ENCODE measurements at places on chromosomes 2 and 18.

- DNase-seq = no peak
These were observed 68.7 kb upstream of the RBM44 start for GRCh38 chr2:237729681-237730475.

DNA sequence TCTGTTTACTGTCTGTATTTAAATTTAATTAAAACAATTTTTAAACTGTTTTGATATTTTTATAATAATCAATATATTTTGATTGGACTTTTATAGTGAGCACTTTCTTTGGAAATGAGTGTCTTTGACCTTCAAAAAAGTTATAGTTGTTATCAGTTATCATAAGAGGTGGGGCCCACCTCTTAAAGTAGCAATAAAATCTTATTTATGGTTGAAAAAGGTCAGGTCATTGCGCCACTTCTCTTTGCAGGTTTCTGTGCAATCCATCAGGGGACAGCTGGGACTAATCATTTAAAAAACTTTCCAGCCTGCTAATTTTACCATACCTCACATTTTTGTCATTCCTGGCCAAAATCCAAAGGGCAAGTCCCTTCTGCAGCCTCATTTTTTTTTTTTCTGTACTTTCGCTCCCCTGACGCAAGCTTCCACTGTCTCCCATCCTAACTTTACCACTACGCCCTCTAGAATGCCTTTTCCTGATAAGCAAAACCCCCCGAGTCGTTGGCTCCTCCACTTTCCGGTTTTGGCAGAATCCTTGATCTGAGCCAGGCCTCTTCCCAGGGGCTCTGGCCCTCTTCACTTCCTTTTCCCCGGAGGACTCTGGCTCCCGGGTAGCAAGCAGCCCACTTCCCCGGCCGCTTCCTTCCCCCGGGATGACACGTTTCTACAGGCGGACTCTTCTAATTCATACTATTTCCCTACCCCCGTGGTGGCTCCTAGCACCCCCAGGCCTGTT, 1.1 kb upstream of the SEH1L start:
- no peak for DNase-seq

DNA sequence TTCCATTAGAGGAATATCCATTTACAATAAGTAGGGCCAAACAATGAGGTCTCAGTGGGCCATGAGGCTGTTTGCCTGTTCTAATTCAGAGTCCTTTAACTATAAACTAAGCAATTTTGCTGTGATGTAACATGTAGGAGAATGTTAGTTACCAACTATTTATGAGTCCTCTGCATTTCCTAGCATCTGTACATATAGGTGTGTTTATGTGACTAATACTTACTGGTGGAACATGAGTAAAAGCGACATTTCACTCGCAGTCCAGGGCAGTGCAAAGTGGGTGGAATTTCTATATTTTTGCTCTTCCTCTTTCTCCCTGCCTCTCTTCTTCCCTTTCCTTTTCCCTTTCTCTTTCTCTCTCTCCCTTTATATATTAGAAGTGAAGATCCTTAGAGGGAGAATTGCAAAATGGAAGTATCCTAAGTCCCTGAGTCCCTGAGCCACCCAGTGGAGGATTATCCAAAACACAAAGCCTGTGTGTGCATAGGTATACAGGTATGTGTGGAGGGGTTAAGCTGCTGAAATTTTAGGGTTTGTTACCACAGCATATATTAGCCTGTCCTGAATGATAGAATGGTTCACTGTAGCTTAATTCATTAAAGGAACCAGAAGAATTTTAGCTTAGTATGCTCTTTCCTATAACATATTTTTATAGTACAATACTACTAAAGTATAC, 487.0 kb upstream of the FANCL start:
- no peak for DNase-seq

- no peak for DNase-seq
These were observed 1.1 kb downstream of the COBLL1 start for GRCh38 chr2:164840458-164840929.

DNA sequence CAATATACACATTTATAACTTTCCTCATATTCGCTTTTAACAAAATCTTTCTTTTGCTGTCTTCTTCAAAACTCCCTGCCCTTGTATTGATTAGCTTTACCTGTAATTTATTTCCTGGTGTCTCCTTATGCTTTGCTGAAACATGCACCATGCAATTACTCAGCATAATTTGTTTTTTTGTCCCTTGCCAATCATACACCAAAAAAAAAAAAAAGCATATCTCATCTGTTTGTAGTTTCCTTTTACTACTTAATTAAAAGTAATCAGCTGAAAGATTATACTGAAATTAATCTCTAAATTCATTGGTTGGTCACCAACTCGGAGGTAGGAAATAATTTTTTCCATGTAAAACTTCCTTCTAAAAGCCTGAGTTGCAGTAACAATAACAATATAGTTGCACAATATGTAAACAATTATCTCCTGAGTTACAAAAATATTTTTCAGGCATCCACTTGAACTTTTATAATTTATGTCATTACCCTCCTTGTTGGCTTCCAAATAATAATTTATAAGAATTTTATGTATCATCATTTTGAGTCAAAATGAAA, 53.0 kb upstream of the ROCK1 start:
- no peak for DNase-seq

DNA sequence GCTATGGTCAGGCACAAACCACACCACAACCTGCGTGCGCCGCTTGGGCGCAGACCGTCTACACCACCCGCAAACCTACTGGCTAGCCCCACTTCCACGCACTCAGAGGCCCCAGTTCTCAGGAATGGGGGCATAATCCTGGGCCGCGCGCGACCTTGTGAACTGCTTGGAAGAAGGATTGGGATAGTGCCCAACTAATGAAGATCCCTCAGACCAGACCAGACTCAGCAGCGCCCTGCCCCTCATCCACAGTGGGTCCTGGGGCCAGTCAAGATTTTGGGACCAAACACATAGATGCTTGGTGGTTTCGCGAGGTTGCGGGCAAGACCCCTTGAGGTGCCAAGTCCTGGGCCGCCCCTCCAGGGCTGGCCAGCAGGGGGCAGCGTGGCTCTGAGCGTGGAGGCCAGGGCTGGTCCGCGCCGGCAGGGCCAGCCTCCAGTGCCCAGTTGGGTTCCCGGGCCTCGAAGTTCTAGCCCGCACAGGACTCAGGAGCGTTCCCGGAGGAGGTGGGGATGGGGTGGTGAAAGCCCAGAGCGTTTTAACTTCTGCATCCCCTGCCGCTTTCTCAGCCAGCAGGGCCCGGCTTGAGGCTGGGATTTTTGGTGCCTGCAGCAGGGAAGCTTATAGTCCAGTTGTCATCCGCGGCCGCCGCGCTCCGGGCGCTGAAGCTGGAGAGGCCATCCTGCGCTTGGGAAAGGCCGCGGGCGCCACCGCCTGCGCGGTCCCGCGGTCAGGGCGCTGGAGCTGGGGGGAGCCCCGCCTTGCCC, 8.3 kb downstream of the OSR1 start:
- DNase-seq = no peak

GRCh38 chr2:86035376-86035882, 70.3 kb downstream of the POLR1A start:
- DNase-seq = no peak

- DNase-seq = no peak
These were observed 68.7 kb downstream of the DIS3L2 start for GRCh38 chr2:232030229-232030628.

DNA sequence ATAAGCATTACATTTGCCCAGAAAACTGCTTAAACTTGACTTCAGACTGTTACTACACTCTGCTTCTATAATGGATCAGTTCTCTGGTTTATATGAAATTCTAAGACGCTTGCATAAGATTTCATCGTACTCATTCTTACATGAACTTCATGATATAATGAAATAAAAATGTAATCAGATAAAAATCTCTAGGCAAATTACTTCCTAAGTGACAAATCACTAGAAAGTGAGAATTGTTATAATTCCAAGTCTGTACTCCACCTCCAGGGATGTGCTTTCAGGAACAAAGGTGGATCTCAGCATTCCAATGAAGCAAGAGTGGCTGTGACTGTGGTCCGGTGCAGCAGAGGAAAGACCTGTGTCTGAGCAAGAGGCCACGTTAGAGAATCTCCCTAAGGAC, 226.2 kb downstream of the PIEZO2 start:
- DNase-seq = no peak

GRCh38 chr2:120989512-120990441, 254.1 kb downstream of the GLI2 start:
- DNase-seq = no peak

- no peak for DNase-seq
These were observed 46.4 kb upstream of the SPP2 start for GRCh38 chr2:234003972-234004617.

DNA sequence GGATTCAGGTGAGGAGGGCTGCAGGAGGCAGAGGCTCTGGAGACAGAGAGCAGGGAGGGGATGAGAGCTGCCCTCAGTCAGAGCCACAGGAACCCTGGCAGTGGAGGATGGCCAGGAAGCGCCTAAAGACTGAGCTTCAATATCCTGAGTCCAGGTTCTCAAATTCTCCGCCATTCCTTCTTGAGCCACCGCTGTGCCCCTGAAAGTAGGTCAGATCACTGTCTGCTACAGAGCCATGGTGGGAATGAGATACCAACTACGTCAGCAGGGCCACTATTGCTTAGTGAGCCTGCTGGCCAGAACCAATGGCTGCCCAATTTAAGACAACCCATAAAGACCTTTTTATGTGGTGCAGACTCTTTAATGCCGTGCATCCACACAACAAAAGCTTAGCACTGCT, 155.5 kb downstream of the CTIF start:
- DNase-seq = no peak

DNA sequence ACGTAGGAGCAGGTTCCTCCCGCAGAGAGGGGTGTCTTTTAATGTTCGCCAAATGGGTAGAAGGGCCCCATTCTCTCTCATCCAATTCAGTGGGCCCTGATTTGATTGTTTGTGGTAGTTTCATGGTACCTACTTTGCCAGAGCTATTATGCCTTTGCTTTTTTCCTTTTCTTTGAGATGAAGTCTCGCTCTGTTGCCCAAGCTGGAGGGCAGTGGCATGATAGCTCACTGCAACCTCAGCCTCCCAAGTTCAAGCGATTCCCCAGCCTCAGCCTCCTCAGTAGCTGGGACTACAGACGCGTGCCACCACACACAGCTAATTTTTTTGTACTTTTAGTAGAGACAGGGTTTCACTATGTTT, 59.7 kb downstream of the DDX1 start:
- DNase-seq = no peak

DNA sequence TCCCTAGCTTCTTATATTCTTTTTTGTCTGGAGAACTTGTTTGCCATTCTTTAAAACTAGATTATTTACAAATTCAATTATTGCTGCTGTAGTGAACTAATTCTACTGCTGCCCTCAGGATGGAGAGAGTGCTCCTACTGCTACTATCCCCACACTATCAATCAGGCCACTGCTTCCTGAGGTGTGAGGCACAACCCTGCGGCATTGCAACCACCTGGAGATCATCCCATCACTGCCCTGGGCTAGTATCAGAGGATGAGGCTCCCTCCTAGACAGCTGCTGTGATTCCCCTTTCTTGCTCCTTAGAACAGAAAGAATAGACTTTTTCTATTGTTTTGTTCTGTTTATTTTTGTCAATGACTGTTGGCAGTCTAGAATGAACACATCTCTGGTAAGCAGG, 146.6 kb downstream of the CDH19 start:
- DNase-seq = no peak

GRCh38 chr2:25758348-25758747, 85.0 kb upstream of the DTNB start:
- no peak for DNase-seq

DNA sequence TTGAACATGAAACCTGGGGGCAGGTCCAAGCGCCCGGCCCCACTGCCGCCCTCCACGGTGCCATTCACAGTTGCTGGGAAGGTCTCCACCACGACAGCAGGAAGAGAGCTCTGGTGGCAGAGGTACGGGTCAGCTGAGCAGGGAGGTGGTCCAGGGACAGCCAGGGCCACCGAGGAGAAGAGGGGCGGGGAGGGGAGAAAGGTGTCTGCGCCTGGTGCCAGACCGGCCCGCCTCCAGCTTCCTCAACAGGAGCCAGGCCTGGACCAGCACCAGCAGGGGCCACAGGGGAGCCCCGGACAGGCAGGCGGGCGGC, 56.2 kb downstream of the BIN1 start:
- no peak for DNase-seq

DNA sequence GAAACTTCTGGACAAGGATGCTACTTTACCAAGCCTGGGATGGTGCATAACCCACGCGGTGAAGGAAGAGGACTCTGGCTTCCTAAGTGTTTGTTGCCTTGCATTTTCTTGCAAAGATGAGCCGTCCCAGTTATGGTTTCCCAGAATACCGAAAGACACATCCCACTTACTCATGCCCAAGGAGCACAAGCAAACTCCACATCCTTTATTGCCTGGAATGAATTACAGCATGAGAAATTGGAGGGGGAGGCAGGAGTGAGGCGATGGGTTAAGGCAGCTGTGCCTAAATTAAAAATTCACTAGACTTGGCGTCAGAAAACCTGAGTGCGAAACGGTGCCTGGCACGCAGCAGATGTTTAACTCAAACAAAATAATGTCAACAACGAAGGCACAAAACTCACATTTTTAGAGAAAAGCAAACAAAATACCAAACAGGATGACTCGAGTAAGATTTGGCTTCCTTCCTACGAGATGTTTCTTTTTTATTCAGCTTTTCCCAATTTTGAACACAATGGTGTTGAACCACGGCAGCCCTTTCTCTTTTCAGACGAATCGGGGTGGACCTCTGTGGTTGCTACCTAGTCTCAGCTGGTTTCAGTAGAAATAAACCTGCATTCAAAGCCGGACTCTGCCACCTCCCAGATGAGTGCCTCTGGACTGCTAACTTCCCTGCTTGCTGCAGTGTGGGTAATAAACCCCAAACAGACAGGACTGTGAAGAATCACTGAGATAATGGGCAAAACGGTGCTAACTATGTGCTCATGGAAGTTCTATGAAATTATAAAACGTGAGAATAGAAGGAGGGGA, 100.3 kb upstream of the NCK2 start:
- no peak for DNase-seq

DNA sequence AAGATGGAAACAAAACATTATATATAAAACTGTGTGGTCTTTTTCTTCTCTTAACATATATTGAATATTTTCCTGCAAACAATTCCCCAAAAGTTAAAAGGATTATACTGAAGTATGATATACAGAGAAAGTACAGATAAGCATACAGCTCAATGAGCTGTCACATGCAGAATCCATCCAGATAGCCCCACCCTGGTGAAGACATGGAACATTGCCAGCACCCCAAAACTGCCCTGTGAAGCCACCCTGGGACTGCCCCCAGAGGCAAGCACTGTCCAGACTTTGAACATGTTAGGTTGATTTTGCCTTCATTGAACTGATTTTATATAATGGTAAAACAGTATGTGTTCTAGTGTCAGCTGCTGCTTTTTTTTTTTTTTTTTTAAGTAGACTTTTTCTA, 112.3 kb upstream of the IL1R2 start:
- DNase-seq = no peak
